ENCODE measurements at places on chromosomes 7 and 10.

GRCh38 chr7:57482-58255 lies 134.7 kb upstream of the FAM20C start:
- DNase-seq, result no peak

DNA sequence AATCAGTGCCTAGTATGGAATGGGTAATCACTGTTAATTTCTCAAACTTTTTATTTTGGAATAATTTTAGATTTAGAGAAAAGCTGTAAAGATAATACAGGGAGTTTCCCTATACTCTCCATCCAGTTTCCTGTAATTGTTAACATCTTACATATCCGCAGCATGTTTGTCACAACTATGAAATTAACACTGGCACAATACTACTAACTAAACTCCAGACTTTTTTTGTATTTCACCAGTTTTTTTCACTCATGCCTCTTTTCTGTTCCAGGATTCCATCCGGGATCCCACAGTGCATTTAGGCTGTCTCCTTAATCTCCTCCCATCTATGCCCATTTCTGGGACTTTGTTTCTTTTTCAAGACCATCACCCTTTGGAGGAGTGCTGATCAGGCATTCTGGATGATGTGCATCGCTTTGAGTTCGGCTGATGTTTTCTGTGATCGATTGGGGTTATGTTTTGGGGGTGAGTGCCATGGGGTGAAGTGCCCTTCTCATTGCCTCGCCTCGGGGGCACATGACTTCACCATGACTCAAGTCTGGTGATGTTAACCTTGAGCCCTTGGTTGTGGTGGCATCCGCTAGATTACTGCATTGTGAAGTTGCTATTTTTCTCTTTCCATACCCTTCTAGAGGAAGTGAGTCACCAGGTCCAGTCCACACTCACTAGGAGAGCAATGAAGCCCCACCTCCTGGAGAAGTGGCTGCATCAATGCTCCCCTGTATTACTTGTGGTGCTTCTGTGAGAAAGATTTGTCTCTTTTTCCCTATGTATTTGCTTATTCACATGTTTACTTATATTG lies 43.9 kb upstream of the GRB10 start:
- no peak for DNase-seq

GRCh38 chr10:58457761-58458616 lies 54.7 kb upstream of the BICC1 start:
- DNase-seq, result no peak

- no peak for DNase-seq
Observed at GRCh38 chr7:150826061-150826849, 25.7 kb downstream of the TMEM176A start.

DNA sequence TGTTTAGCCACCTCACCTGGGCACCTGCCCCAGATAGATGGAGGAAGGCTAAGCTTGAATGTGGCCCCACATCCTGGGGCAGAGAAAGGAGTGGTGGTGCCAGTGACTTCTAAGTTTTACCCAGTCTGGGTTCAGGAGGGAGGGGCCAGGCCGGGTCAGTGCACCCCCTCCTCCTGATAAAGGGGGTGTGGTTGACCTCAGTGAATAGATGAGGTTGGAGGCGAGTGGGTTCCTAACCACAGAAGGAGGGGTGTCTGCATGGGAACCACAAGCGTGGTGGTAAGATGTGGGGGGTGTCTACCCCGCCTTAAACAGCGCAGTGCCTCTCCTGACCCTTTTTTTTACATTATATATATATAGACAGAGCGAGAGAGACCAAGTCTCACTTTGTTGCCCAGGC lies 105.3 kb upstream of the KCTD7 start:
- no peak for DNase-seq

Data from putamen (tissue), 1 donor.